ENCODE measurements at places on chromosomes 3 and 15. TPM values are rescaled to one million over a fixed set of nuclear protein-coding genes. Genes with fewer than 3 reads are reported as not detected.
A peak's percentile ranks its signal among the peaks of the same experiment; 100 is the strongest.

HRG gene
- not detected for total RNA-seq

MCF2L2 gene
- total RNA-seq, result 0.03 TPM

DNA sequence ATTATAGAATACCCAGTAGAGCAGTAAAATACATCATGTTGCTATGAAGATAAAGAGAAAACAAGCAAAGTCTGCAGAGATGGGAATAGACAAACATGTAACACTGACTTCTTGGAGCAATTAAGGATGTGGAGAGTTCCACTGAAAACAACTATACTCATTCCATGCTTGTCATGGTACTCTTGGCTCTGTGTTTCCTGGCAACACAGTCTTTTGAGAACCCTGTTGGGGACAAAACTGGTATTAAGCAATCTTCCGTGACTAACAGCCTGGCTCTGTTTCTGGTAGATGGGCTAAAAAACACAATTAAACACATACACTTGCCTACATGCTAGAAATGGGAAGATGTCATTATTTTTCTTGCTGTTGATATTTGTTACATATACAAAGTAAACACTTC lies 1212.3 kb upstream of the GBE1 start:
- no peak for DNase-seq

GRCh38 chr3:50122661-50123391 lies 32.3 kb upstream of the SEMA3F start:
- DNase-seq, result no peak

DNA sequence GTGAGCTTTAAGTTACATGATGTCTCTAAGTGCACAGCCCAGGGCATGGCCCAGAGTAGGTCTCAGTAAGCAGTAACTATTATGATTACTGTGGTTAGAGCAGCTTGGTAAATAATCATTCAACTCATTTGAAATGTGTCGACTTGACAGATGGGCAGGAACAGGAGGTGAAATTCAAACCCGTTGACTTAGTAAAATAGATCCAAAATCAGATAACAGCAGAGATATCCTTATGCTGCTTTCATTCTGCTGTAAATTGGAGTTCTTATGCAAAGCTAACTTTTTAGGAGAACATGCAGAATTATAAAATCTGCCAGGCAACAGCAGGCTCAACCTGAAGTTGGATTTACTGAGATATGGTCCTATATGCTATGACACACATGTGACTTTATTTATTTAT lies 118.7 kb upstream of the KLHL25 start:
- DNase-seq, result no peak

DNA sequence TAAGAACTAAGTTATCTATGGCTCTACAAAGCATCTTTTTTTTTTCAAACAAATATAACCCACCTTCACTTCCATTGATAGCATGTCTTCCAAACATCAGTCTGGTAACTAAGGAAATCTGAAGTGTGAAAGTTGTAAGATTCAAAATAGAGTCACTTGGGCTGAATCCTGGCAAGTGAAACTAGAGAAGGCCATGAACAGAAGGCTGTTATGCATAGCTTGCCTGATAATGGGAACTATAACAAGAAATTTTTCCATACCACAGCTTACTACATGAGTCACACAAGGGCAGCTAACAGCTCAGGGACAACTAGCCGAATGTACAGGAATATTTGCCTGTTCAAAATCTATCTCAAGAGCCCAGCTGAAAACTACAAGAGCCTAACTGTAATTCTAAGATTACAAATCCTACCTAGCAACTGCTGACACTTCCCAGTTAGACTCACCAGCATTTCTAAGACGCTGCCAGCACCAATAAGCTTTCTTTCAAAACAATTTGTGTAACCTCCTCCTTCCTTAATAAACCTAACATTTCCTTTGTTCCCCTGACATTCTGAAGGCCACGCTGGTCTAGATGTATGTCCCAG lies 1066.5 kb downstream of the PLOD2 start:
- no peak for DNase-seq

- DNase-seq, result no peak
Measured at GRCh38 chr3:134803051-134803505, 8.0 kb downstream of the EPHB1 start.

GRCh38 chr15:22980189-22981050 lies at the start of gene CYFIP1:
Gene CYFIP1, minus strand, starts transcription at chr15:22980368. Its CDS starts 33,083 bp downstream, at chr15:22947285.
- DNase-seq, result peak; percentile 84
